ENCODE measurements at places on chromosomes 4 and X.

DNA sequence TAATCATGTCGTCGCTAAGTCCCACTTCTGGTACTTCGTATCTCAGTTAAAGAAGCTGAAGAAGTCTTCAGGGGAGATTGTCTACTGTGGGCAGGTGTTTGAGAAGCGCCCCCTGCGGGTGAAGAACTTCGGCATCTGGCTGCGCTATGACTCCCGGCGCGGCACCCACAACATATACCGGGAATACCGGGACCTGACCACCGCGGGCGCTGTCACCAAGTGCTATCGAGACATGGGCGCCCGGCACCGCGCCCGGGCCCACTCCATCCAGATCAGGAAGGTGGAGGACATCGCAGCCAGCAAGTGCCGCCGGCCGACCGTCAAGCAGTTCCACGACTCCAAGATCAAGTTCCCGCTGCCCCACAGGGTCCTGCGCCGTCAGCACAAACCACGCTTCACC lies 11.3 kb downstream of the PNCK start:
- DNase-seq, result no peak

DNA sequence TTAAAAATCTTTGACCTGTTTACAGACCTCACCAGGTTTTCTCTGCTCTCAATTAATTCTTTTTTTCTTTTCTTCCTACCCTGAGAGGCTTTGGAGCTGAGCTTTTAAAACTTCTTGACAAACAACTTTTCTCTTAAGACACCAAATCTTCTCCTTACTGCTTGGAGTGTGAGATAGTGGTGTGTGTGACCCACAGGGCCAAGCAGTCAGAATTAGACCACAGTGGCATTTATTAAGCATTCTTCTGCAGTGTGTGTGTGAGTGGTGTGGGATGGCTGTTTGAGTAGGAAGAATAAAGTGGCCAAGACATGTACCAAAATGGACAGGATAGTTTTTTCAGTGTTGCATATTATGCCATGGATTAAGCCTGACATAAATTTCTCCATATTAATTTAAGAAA lies 665.1 kb downstream of the RAPGEF2 start:
- no peak for DNase-seq

- no peak for DNase-seq
Measured at GRCh38 chrX:34371754-34372153, 239.6 kb upstream of the FAM47A start.

DNA sequence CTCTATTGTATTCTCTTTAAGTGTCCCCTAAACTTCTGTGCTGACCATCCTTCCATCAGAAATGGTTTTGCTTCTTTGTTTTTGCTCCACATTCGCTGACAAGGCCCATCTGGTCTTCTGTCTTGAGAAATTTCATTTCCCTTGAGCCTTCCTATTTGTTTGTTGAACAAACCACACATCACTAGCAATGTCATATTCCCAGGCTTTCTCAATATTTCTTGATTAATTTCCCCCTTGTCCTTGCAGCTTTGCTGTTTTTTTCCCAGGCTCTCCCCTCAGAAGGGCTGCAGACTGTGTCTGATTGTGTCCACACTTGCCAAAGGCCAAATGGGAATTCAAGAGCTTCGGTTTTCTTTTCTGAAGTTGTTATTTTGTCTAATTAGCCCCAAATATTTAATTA lies 158.9 kb downstream of the MID1IP1 start:
- DNase-seq, result no peak

- no peak for DNase-seq
Measured at GRCh38 chrX:95427389-95427788, 1257.3 kb upstream of the DIAPH2 start.

DNA sequence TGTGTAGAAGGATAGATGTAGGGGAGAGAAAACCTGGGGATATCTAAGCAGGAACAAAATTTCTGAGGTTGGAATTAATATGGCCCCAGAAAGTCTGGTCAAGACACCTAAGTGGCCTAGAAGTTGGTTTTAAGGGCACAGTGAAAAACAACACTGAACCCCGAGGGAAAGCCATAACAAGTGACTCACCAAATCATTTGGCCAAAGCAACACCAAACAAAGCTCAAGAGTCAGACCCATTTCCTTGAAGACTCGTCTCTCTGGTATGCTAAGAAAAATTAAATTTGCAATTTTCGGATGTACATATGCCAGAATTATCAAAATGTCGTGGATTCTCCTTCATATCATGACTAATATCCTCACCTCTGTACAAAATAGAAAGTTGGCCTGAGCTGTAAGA lies 162.9 kb downstream of the SMIM20 start:
- DNase-seq, result no peak

DNA sequence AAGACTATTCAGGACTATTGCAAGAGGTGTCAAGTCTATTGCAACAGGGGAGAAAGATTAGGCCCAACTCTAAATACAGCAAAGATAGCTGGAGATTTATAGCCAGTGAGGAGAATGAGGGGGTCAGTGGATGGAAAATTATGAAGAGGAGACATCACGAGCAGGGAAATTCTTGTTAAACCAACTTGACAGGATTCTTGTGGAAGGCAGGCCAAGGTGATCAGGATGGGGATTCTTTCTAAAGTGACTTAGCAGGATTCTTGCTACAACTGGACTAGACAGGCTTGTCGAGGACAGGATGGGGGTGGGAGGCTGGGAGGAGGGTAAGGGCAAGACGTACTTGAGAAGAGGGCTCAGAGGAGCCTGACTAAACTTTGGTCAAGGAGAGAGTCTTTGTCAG lies 89.0 kb downstream of the PHEX start:
- DNase-seq, result no peak

DNA sequence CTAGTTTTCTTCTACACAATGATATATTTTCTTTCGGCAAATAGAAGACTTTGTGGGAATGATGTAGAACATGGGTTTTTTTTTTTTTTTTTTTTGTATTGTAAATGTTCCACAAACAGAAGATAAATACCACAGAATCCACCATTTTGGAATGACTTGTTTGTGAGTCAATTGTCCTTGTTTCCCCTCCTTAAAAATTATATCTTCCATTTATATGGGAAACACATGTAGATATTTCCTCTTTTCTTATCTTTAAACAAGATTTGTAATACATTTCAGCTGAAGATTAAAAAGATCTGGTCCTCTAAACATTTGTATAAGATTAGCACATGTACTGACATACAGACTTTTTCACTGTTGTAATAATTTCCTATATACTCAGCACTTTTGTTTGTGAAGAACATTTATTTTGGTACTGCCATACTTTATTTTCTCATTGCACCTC lies 304.6 kb downstream of the SPRY1 start:
- no peak for DNase-seq

DNA sequence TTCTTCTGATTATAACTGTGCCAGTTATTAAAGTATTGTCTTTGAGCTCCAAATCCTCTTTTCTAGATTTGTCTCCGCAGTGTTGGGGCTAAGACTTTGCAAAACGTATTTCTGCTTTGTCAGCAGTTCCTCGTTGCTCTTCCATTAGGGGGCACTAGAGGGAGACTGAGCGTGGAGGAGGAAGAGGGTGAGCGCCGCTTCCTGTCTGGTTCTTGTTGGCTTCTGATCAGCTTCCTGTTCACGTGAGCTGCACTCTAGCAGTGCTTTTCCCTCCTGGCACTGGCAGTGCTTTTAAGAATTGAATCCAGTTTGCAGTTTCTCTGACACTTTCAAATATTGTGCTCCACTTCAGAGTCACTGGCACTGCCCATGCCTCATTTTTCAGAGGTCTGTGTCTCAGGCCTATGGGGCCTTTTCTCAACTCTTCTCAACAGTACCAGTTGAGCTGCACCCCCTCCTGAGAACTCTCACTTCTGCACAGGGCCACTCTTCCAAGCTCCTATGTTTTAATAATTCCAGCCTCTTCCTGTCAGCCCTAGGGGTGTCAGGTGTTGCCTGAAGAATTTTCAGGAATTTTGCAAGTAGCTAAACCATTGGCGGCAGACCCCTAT lies 54.4 kb upstream of the LCORL start:
- no peak for DNase-seq

DNA sequence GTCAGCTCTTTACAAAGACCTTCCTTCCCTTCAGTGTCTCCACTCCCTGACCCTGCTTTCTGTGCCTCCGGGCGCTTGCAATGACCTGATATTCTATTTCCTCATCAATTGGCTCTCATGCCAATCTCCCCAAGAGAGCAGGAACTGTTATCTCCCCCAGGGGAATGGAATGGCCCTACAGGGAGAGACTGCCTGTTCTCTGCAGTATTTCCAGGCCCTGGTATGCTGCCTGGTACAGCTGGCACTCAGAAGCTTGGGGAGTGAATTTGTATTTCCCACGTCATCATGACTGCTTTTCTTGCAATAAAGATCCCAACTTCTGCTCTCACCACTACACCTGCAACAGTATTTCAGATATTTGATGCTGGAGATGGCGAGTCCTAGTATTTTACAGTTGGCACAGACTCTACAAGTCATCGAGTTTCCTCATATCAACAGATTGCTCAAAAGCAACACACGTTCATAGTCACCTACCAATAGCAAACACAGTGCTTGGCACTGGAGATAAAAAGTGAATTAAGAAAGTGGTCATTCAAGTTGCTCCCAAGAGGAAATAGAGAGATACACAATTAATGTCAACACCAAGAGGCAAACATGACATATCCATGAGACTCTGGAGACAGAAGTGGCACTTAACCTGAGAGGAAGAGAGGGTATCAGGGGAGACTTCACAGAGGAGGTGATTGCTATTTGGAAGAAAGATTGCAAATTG lies 90.5 kb upstream of the EGFL6 start:
- no peak for DNase-seq

- DNase-seq, result no peak
Measured at GRCh38 chr4:2432991-2433530, 14.3 kb downstream of the CFAP99 start.

DNA sequence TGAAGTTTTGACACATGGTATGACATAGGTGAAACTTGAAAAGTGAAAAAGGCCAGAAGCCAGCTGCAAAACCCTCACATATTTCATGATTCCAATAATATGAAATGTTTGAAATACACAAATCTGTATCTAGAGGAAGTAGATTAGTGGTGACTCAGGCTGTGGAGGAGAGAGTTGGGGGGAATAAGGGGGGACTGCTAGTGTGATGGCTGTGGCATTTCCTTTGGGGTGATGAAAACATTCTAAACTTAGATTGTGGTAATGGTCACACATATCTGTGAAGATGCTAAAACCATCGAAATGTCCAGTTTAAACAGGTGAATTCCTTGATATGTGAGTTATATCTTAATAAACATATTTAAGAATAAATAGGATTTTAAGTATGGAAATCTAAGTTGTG lies 343.5 kb upstream of the SFRP2 start:
- no peak for DNase-seq

DNA sequence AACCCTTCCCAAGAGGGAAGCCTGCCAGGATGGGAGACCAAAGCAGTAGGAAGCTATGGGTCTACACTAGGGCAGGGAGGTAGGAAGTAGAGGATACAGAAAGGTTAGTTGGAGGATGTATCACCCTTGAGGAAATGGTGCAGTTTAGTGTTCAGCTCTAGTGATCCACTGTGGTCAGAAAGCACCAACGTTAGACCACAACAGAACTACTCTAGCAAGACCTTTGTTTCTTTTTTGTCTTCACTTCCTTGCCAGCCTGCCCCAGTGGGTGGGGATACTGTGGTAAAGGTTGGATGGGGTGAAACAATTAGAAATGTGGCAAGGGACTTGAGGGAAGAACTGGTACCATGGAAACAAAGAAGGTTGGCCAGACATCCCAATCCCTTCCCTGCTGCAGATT lies 83.3 kb downstream of the DDIT4L start:
- no peak for DNase-seq
